ENCODE measurements at places on chromosomes 13 and 19.

DNA sequence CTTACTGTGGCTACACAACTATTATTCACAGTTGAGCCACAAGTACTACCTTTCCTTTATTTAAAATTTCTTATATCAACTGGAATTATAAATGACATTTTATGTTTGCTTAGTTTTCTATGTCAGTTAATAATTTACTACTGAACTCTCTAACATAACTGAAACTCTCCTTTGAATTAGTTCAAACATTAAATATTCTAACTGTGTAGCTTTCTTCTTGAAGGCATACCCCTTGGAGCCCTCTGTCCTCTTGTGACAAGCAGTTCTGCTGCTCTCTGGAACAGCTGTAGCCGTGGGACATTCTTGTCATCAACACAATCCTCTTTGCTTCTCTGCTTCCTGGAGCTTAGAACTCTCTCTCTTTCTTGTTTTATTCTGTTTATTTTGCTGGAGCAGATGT lies 244.8 kb downstream of the NHLRC3 start:
- no peak for DNase-seq

GRCh38 chr19:45115809-45116615 lies 23.0 kb downstream of the PPP1R37 start:
- no peak for DNase-seq

DNA sequence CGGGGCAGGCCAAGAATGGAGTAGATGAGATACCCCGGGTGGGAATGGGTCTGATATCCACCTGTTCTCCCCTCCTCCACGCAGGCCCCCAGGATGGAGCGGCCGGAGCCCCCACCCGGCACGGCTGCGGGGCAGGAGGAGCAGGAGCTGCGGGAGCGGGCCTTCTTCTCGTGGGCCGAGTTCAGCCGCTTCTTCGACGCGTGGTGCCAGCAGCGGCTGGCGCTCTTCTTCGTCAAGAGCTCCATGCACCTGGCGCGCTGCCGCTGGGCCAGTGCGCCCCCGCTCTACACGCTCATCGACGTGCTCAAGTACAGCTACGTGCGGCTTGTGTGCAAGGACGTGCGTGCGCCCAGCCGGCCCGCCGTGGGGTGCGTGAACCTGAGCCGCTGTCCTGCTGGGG lies 1.2 kb downstream of the ZSWIM9 start:
- DNase-seq = no peak

- DNase-seq = no peak
Observed at GRCh38 chr13:50203256-50203941, 188.2 kb downstream of the KCNRG start.

DNA sequence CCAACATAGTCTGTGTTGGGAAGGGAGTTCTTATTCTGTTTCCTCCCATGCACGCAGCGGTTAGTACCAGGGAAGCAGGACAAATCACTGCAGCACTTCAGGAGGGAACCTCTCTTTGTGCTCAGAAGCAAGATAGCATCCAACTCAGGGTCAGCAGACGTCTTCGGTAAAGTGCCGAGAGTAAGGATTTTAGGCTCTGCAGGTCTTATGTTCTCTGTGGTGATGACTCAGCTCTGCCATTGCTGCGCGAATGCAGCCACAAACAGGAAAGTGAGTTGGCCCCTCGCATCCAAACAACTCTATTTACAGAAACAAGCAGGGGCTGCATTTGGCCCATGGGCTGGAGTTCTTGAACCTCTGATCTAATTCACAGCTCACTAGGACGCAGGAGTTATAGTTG lies 122.1 kb upstream of the SPATA13 start:
- no peak for DNase-seq

- no peak for DNase-seq
Observed at GRCh38 chr13:45933203-45933908, 81.8 kb upstream of the SIAH3 start.

GRCh38 chr13:95982144-95982543 lies 71.1 kb downstream of the UGGT2 start:
- no peak for DNase-seq

GRCh38 chr13:33134213-33134612 lies 118.0 kb downstream of the KL start:
- DNase-seq = no peak

DNA sequence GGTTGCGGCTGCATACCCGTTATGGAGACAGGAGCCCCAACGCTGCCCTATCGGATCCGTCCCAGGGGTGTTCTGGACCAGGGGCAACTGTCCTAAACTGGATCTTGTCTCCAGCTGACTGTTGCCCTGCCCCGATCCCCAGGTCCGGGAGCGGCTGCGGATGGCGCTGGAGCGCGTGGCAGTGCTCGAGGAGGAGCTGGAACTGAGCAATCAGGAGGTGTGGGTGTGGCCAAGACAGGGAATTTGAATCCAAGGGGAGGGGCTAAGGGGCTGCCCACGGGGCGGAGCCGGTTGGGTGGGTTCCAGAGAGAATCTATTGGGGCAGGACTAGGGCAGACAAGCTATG lies 9.9 kb downstream of the PPFIA3 start:
- DNase-seq = no peak

- DNase-seq = no peak
Observed at GRCh38 chr19:35696835-35697234, 7.5 kb upstream of the ZBTB32 start.

DNA sequence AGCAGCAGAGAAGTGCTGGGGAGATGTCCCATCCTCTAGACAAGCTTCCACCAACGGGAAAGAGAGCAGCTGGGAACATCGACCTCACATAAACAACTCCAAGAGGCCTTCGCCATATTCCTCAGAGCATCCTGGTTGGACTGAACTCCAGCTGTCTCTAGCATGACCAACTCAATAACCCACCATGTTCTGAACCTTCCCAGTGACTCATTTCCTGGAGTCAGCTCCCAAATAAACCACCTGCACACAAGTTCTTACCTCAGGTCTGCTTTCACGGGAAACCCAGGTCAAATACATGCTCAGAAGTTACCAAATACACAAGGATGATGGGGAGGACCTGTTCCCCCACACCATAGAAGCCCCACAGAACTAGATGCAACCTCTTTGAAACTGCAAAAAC lies 878.5 kb downstream of the UQCRFS1 start:
- DNase-seq = no peak

GRCh38 chr19:29886586-29886985 lies 55.5 kb upstream of the URI1 start:
- DNase-seq = no peak

DNA sequence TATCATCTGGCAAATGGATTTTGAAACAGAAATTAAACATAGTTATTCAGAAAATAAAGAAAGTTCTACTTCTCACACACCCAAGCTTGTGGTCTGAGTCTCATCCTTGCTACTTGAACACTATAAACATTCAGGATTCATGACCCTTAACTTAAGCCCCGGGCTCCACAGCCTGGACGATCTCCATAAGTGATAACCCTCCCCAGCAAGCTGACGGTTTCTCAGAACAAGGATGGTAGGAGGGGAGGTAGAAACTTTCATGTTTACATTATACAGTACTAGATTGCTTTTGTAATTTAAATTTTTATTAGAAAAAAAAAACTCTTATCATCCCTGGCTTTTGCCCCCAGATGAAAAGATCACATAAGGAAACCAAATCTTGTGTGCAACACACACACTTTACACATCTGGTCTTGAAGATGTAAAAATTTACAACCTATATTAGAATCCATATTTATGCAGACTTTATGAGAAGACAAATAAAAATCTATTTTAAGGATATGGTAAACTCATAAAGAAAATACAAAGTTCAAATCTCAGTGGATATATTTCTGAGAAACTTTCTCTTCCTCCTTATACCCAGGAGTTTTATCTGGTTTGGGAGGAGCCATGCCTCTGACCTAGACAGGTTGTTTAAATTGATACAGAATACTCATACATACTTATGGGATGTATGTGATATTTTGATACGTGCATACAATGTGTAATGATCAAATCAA lies 20.0 kb upstream of the ATP12A start:
- DNase-seq = no peak

GRCh38 chr13:52405369-52405766 lies 604 bp downstream of the THSD1 start:
- no peak for DNase-seq

GRCh38 chr19:52391135-52391534 lies 6.5 kb upstream of the ZNF528 start:
- no peak for DNase-seq

DNA sequence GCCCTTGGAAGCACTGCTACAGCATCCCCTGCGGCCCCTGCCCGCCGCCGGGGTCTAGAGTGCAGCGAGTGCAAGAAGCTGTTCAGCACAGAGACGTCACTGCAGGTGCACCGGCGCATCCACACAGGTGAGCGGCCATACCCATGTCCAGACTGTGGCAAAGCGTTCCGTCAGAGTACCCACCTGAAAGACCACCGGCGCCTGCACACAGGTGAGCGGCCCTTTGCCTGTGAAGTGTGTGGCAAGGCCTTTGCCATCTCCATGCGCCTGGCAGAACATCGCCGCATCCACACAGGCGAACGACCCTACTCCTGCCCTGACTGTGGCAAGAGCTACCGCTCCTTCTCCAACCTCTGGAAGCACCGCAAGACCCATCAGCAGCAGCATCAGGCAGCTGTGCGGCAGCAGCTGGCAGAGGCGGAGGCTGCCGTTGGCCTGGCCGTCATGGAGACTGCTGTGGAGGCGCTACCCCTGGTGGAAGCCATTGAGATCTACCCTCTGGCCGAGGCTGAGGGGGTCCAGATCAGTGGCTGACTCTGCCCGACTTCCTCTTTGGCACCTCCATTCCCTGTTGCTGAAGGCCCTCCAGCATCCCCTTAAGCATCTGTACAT lies 4.9 kb downstream of the ZNF574 start:
- no peak for DNase-seq

- no peak for DNase-seq
Observed at GRCh38 chr13:107842562-107843180, 372.7 kb downstream of the LIG4 start.

All from NCI-H1105 (cell line).